ENCODE measurements at places on chromosomes 1 and 21.
A peak's percentile ranks its signal among the peaks of the same experiment; 100 is the strongest.

DNA sequence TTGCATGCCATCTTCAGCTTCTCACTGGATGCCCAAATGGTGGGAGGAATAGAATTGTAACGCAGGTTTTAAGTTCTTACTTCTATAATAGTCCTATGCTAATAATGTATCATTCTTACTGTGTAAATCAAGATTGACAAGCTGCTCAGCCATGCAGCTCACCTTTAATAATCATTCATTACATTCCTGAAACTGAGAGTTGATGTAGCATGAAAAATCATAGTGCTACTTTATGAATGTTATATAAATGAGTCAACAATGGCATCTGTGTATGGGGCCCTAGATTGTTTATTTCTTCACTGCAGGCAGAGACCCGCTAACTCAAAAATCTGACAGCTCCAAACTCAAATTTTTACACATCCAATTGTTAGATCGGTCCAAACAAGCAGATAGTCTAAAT lies 34.4 kb downstream of the FH start:
- DNase-seq, result no peak

DNA sequence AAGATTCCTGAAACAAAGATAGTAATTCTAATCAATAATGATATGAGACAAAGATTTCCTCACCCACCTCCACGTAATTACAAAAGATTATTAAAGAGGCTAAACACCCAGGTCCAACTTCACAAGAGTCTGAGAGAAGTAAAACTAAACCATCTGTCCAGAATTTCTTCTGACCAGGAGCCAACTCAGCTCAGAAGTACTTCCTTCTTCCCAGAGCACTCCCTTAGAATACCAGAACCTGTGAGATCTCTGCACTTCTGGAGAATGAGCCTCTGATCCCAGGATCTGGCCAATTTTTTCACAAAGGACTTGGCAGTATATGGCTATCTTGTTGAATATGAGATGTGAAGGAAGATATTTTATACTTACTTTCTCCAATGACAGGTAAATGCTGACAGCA lies 120.6 kb upstream of the PALMD start:
- DNase-seq, result no peak

DNA sequence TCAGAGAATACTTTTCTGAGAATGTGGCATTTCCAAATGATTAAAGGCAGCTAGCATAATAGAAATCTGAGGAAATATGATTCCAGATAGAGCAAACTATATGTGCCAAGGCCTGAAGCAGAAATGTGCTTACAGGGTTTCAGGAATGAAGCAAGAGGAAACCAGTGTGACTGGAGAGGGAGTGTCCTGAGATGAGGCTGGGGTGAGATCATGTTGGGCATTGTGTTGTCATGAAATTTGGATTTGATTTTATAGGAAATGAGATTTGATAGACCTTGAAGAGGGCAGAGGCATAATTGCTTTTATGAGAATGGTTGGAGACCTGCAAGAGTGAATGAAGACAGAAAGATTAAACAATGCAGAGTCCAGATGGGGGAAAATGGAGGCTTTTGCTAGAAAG lies 338.1 kb upstream of the SNX7 start:
- DNase-seq, result no peak

GRCh38 chr1:95659588-95659987 lies 425.6 kb downstream of the RWDD3 start:
- DNase-seq, result no peak

GRCh38 chr1:116504308-116505156 lies 66.3 kb downstream of the CD58 start:
- peak; percentile 59 for DNase-seq

DNA sequence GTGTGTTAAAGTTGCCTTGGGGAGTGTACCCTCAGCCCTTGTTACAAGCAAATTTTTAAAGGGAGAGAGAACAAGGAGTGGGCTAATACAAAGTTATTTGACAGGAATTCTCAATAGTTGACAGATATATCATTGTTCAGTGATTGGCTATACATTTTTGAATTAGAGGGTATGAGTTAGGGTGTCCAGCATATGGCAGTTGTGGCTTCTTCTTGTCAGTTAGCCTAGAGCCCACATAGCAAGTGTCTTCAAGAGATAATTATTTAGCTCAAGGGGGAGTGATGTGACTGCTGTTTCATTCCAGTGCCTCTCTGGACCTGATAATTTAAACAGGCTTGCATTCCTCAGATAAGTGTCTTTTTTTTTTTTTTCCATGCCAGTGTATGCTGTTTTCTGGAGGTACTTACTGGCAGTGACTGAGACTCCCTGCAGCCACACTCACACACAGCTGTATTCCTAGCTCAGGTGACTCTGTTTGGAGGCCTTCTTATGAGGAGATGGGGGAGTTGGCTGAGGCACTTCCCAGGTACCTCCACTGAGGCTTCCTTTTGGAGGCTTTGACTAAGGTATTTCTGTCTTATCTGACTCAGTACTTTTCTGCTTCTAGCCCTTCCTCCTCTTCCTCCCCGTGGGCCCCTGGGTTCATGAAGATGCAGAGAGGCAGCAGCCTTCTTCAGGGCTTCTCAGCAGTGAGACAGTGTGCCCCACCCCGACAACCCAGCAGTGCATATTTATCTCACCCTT lies 32.3 kb downstream of the IVNS1ABP start:
- no peak for DNase-seq

DNA sequence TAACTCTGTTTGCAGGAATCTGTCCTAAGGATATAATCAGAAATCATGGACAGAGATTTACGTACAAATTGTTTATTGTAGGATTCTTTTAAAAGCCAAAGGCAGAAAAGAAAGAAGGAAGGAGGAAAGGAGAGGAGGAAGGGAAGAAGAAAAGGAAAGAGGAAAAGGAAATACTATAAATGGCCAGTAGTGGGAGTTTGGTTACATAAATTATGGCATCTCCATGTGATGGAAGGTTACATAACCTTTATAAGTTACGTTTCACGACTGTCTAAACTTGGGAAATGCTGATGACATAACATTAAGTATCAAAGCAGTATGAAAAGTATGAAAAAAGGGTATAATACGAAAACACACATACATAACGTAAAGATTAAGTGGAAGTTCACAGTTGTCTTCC lies 39.0 kb downstream of the SMYD2 start:
- DNase-seq, result no peak

DNA sequence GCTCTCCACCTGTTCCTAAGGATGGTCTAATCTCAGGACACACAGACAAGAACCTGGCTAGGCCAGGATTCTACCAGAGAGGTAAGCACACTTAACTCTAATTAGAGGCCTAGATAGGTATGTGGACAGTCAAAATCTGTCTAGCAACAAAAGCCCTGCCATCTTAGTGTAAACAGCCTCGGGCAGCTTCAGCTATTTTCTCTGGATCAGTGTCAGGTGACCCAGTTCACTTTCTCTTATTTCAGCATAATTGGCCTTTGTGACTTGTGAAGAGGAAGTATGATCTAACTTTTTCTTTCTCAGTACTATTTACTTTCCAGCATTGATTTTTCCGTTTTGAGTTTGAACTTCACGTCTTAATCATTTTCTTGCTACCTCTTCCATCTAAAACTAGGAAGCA lies 217.7 kb downstream of the CRB1 start:
- DNase-seq, result no peak

DNA sequence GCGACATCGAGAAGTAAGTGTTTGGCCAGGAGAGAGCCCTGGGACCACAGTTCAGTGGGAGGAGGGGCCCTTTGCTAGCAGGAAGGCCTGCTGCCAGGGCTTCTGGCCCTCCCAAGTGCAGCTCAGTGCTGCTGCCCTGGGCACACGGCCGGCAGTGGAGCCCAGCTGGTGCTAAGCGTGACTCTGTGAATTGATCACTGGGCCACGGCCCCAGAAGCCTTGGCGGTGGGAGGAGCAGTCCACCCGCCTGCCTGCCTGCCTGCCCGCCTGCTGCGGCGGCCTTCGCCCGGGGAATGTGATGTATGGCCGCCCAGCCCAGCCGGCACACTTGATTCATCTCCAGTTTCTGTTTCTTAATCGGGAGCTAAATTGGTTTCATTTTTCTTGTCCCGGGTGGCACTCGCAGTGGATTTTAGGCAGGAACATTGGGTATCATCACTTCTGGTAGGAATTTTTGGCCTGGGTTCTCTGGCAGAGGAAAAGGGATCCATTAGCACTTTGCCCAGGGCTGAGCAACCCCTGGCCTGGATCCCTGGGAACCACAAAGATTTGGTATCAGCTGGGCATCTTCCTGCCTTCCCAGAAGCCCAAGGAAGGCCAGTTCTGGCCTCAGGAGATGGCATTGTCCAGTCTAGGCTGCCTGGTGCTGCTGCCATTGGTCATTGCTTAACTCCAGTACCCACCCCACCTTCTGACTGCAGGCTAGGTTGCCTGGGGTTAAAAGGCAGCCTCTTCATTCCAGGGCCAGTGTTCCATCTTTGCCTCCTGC lies 28.6 kb downstream of the TMEM53 start:
- no peak for DNase-seq

- DNase-seq, result no peak
These were observed 19.3 kb downstream of the C1orf52 start for GRCh38 chr1:85240174-85240601.

DNA sequence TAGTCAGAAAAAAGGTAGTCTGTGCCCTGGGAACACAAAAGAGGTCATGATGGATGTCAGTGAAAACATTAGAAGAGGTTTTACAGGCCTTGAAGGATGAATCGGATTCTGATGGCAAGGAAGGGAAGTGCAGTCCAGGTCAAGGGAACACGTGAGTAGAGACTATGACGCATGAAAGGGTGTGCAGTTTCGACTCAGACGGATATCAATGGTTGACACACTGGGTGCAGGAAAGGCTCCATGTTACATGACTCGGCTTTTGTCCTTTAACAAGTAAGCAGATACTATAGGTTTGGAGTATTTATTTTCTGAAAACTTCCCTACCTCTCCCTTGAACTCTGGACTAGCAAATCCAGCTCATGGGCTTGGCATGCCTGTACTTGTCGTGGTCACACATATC lies 55.3 kb downstream of the SEC16B start:
- no peak for DNase-seq

All from GM12891 (cell line).